ENCODE measurements at places on chromosomes 3 and 15.

DNA sequence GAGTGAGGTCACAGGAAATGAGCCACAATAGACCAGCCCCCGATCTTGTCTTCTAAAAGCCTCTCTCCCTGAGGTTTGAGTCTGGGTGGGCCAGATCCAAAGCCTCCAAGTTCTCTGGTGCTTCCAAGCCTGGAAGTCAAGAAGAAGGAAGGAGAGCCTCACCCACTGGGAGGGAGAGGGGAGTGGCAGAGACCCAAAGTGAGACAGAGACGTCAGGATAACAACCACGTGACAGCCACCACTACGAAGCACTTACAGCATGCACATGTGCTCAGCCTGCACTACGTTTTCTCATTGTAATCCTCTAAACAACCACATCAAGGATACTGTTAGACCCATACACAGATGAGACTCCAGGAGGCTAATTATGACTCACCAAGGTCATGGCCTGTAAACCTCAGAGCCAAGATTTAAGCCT lies 197.3 kb upstream of the LINGO1 start:
- DNase-seq: no peak

DNA sequence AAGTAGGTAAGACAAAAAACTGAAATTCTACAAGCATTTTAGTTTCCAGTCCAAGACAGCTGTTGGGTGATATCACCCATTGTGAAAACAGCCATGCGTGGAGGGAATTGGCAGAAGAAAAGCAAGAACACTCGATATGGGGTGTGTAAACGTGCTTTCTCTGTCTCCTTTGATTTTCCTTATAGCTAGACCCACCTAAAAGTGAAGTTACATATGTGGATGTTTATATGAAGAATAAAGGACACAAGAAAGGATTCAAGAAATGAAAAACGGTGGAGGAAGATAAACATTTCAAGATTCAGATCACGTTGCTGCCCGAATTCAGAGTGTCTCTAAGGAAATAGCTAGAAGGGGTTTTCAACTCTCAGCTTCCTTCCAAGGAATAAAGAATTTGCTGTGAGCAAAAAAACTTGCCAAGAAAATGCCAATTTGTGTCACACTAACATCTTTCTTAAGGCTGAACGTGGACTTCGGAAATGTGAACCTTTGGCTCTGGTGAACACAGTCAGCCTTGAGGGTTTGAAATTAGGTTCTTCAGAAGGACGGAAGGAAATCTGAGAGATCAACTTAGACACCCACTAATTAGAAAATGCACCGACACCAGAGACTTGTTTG lies 269.0 kb upstream of the ADAMTS9 start:
- no peak for DNase-seq

GRCh38 chr3:129690406-129690805 lies 83.9 kb upstream of the PLXND1 start:
- no peak for DNase-seq

GRCh38 chr3:51954105-51954504 lies 1.1 kb upstream of the GPR62 start:
- DNase-seq: no peak

- DNase-seq: peak; percentile 55
Measured at GRCh38 chr15:69299943-69300588, 1.4 kb downstream of the PAQR5 start.

- peak; percentile 55 for DNase-seq
Measured at GRCh38 chr15:90054618-90055097, 47.6 kb downstream of the IDH2 start.

- DNase-seq: no peak
Measured at GRCh38 chr15:29150515-29151483, 118.8 kb downstream of the NSMCE3 start.

- no peak for DNase-seq
Measured at GRCh38 chr3:100465892-100466777, 26.3 kb upstream of the TMEM45A start.

- no peak for DNase-seq
Measured at GRCh38 chr3:41362638-41363559, 163.6 kb downstream of the CTNNB1 start.

DNA sequence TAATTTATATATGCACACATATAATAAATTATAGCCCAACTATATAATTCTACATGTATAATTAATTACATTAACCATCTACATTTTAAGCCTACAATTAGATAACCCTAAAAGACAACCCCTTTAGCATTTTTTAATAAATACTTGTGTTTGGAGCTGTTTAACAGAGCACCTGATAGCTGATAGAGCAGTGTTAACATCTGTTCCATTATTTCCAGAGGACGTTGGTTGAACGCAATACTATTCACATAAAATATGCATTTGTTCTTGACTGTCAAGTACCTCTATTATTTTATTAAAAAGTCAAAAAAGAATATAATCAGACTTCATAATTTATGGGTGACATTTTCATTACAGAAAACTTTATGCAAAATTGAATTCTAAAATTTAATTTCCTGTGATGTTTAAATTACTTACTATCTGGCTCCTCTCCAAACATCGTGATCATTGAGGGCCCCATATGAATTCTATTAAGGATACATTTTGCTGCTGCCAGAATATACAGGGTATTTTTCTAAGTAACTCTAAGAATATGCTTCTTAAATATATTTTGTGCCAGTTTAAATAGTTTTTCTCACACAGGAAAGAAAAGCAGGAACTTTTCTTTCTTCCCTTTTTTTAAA lies 234.3 kb downstream of the SHOX2 start:
- DNase-seq: no peak

Data from pancreas (tissue), 10 donors.